NCI-H187 (cell line): ENCODE measurements at places on chromosomes 2 and 18.

DNA sequence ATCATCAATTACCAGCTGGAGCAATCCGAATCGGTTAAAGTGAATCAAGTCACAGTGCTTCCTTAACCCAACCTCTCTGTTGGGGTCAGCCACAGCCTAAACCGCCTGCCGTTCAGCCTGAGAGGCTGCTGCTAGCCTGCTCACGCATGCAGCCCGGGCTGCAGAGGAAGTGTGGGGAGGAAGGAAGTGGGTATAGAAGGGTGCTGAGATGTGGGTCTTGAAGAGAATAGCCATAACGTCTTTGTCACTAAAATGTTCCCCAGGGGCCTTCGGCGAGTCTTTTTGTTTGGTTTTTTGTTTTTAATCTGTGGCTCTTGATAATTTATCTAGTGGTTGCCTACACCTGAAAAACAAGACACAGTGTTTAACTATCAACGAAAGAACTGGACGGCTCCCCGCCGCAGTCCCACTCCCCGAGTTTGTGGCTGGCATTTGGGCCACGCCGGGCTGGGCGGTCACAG, 496 bp upstream of the ITGA4 start:
- DNase-seq: no peak

DNA sequence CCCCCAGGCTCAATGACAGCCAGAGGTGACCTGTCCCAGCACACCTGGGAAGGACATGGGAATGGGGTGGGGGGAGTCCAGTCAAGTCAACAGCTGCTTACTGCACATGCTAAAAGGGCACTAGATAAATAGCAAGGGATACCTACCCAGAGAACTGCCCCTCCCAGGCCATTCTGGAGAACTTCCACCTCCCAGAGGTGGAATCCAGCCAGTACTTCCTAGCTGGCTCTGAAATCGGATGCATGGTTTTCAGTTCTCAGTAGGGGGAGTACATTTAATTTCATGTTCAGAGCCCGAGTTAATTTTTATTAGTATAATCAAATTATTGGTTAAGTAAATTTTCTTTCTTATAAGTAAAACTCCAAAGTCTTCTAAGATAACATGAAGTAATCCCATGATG, 28.9 kb upstream of the ITGA6 start:
- DNase-seq: no peak

GRCh38 chr2:142306131-142306530, 175.3 kb upstream of the LRP1B start:
- no peak for DNase-seq

GRCh38 chr2:97765933-97766332, 52.6 kb downstream of the ZAP70 start:
- peak; percentile 68 for DNase-seq

- DNase-seq: no peak
Measured at GRCh38 chr2:221810245-221810644, 238.1 kb upstream of the EPHA4 start.

- no peak for DNase-seq
Measured at GRCh38 chr2:235747786-235748091, 253.9 kb downstream of the AGAP1 start.

DNA sequence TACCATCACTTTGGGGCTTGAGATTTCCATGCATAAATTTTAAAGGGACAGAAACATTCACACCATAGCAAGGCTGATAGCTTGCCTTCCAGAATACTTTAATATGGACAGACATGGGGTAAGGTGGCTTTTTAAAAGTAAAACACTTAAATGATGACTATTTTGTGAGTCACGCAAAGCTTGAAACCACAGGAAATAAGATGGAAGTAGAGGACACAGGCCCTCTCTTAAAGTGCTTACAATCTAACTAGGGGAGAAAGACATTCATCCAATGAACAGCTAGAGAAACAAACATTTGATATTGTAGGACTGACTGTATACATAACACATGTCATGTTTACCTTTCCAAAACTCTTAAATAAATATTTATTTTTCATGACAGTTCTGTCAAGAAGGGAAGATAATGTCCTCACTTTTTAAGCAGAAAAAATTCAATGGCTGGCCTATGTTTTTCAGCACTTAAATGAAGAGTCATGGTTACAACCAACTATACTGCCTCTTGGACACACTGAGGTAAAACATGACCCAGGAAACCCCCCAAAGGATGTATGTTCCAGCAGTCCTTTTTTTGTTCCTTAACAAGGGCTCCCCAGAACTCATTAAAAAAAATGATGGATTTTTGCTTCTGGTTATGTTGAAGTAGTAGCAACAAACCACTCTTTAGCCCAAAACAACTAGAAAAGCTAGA, 120.0 kb upstream of the RBMS1 start:
- no peak for DNase-seq

DNA sequence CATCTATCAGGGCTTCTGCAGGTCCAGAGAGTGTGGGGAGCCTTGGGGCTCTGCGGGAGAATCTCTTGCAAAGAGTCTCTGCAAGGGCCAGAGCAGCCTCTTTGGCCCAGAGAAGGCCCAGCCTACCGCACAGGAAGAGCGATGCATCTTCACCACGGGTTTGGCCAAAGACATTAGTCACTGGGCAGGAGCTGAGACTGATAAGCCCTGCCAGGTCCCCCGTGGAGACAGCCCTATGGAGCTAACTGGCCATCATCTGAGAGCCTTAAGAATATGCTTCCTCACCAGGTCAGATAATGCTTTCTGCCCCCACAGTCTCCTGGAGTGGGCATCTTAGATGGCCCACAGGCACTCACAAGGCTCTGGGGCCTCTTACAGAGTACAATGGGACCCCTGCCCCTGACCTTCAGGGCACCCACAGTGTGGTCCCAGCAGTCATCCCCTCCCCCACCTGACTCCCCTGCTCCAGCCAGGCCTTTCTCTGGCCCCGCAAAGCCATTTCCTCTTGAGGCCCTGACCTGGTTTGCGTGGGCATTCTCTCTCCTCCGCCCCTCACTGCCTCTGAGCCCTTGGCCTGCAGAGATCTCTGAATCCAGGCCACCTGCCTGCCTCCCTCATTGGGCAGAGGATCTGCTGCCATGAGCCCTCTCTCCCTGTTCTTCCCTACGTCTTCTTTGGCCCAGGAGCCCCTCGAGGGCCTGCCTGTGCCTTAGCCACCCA, 31.9 kb upstream of the MAPRE3 start:
- no peak for DNase-seq

DNA sequence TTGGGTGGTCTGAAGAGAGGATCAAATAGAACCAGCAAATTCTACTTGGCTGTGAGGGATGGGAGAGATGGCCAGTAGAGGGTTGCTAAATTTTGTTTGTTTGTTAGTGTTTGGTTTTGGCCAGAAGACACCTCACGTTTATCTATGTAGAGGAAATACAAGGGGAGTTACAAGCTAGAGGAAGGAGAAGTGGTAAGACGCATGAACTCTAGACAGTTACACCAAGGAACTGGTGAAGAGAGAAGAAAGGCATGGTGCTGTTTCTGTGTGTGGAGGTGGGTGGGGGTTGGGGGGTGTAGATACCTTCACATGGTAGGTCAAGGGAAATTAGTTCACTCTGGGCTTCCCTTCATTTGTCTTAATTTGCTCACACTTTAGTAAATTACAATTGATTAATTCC, 25.6 kb downstream of the RASGRP3 start:
- no peak for DNase-seq

DNA sequence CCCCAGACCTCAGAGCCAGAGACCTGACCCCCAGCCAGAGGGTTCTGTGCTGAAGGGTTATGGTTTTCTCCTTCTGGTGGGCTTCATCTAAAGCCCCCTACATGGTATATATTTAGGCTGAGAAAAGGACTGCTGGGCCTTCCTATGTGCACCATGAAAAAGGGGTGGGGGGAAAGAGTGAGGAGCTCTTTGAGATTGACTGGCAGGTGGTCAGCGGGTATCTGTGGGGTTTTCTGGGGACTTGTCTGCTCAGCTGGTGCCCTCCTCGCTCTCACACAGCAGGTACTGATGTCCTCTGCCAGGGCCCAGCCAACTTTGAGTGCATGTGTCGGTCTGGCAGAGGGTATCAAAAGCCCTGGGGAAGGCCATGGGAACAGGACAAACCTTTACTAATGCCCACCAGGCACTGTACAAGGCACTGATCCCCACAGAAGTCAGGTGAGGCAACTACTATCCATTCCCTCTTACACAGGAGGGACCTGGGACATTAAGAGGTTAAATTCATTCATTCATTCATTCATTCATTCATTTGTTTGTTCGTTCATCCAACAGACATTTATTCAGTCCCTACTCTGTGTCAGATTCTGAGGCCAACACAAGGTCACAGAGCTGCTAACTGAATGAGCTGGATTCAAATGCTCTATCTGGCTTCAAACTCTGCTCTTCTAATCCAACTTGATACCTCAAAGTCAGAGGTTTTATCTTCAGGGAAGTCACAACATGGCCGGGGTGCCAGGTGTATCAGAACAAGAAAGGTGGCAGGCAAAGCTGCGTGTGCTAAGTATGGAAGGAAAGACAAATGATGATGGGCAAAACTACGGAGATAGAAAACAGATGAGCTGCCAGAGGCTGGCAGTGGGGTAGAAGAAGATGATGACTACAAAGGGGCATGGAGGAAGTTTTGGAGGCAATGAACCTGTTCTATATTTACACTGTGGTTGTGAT, 44.6 kb downstream of the REEP1 start:
- no peak for DNase-seq

DNA sequence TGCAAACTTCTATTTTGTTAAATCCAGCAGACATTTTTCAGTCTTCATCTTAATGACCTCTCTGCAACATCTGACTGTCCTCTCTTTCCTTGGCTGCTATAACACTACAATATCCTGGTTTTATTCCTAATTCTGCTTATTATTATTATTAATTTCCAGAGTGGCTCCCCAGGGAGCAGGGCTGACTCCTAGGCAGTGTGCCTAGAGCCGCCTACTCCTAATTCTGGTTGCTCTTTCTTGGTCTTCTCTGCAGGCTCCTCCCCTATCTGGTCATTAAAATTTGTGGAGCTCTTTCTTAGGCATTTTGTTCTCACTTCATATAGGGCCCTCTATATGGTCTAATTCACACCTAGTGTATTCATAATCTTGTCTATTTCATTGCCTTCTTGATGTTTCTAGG, 10.8 kb downstream of the LOXL3 start:
- DNase-seq: no peak

DNA sequence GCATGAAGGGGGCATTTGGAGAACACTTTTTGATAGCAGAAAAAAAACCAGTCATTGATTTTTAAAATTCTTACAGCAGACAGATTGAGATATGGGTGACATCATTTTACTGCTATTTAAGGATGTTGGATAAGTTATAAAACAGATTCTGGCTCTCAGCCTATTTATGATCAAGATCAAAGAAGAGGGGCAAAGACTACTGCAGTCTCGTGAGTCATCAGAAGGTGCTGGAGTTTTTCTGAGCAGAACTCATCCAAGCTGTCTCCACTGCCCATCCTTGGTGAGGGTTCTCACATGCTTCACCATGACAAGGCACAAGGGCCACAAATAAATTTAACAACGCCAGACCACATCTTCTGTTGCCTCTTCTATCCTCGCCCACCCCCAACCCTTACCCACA, 58.8 kb downstream of the ST6GAL2 start:
- DNase-seq: no peak

DNA sequence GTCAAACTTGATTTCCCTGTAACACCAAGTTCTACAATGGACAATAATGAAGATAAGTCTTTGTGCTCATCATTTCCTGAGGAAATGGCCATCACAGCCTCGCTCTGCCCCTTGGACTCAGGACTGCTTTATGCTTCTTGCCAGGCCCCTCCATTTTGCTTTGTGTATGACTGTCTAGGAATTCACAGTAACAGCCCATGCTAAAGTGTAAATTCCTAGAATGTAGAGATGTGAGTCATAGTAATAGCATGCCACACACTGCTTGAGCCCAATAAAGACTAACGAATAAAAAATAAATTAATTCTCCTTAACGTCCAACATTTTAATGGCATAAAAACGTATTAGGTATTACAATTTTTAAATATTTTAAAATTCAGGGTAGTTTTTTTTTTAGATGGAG, 226.5 kb downstream of the PID1 start:
- DNase-seq: no peak

DNA sequence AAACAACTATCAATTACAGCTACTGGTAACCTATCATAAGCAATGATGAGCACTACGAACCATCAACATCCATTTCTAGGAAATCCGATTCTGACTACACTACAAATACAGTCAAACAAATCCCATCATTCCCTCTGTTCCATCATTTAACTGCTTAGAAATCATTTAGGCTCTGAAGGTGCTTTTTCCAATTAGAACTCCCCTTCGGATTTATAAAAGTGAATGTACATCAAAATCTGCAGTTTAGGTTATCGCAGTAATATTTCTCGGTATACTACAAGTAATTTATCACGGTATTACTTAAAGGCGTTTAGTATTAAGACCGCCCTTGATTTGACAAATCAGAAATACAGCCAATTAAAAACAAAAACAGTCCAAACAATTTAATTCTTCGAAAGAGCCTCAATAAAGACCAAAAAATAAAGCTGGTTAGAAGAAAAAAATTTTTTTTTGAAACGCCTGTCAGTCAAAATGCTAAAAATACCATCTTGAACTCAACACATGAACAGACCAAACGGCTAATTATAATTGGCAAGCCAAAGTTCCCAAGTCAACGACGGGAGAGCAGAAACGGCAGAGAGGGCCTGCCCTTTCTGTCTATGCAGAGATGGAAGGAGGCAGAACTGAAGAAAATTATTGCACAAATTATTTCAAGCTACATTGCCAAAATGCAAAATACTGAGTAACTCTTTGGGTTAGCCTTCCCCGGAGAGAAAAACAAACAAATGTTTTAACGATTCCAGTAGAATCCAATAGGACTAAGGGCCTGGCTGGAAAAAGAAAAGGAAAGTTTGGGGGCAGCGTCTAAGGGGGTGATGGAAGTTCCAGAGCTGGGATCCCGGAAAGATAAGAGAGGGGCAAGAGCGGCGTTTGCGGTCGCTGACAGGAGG, 1.2 kb downstream of the VPS54 start:
- peak; percentile 57 for DNase-seq

DNA sequence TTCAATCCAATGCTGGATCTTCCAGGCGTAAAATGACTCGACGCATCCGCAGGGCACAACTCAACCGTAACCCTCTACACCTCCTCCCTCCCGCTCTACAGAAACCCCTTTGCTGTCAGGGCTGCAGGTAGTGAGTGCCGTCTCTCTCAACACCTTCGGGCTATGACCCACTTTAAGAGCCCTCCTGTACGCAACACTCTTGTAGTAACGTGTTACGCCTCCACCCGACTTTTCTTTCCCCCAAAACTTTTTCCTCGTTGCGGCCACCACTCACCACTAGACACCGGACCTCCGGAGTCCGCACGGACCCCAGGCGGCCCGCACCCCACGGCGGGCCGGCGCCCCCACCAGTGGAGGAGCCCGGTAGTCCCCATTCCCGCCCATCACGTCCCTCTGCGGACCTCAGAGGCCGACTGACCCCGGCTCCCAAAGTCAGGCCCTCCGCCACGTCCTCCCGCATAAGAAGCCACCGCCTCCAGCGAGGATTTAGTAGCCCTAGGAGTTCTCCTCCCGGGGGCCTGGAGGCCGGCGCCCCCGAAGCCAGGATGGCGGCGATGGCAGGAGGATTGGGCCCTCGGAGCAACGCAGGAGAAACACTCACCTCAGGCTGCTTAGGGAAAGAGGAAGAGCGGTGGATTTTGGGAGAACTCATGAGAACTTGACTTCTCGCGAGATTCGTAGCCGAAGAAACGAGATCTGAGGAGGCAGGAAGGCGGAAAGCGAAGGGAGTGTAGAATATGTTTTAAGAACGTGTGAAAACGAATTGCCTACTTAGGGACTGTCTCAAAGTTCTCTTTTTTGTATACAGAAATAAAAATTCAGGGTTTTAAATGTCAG, 5.0 kb upstream of the C18orf32 start:
- DNase-seq: peak; percentile 90
